ENCODE measurements at places on chromosomes 11 and 22. TPM values are rescaled to one million over a fixed set of nuclear protein-coding genes. Genes with fewer than 3 reads are reported as not detected.
A peak's percentile ranks its signal among the peaks of the same experiment; 100 is the strongest.

PSMC3 gene
- total RNA-seq: 181 TPM

GRCh38 chr11:128341280-128342248 lies 245.8 kb downstream of the ETS1 start:
- H3K4me1 ChIP-seq: no peaks in the 10 kb centered on the region
- no peak overlapping the region for H3K27ac ChIP-seq
- no peak for DNase-seq
- no peak overlapping the region for H3K4me3 ChIP-seq
- no peaks in the 10 kb centered on the region for H3K27me3 ChIP-seq

DNA sequence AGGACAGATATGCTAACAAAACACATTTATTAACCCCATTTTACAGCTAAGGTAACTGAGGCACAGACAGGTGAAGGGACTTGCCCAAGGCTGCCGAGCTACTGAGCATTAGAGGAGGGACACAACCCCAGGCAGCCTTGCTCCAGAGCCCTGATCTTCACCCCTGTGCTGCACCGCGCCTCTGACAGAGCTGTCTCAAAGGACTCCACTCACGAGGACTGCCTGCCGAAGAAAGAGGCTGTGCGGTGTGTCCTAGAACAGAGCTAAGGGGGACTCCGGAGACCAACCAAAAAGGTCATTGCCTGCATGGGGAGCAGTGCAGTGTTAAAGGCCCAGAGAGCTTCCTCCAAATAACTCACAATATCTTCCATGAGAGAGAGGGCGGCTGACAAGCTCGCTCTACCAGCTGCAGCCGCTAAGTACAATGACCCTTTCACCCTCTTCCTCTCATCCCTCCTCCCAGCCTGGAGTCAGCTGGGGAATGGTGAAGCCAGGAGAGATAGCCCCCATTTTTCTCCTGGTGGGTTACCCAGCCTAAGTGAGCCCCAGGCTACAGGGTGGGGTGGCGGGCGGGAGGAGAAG lies 119.2 kb downstream of the DSCAML1 start:
- no peak overlapping the region for H3K4me3 ChIP-seq
- no peaks in the 10 kb centered on the region for H3K4me1 ChIP-seq
- DNase-seq: no peak
- no peak overlapping the region for H3K27ac ChIP-seq
- peaks cover 16% of the 10 kb centered on the region for H3K27me3 ChIP-seq
- no peaks in the 10 kb centered on the region for H3K36me3 ChIP-seq

- no peaks in the 10 kb centered on the region for H3K36me3 ChIP-seq
- no peak overlapping the region for H3K27ac ChIP-seq
- H3K4me3 ChIP-seq: no peak overlapping the region
- no peaks in the 10 kb centered on the region for H3K4me1 ChIP-seq
- H3K27me3 ChIP-seq: no peaks in the 10 kb centered on the region
- DNase-seq: no peak
These were observed 142.0 kb upstream of the FAT3 start for GRCh38 chr11:92082652-92083051.

NXPE2 gene
- not detected for total RNA-seq

DNA sequence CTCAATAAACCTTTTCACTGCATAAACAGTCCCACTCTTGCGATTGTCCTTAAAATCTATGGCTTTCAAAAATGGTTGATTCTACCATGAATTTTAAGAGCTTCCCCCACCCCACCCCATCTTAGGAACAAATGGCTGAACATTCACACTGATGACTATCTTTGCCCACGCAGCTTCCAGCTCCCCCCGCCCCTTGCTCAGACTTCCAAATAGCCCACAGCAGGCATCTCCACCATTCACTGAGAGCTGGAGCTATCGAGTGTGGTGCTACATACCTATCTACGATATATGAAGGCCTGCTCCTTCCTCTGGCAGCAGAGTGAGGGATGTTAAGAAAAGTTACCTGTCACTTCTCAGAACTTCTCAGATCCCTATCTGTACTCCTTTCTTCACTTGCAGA lies 26.7 kb downstream of the EIF3F start:
- DNase-seq: no peak
- H3K27ac ChIP-seq: no peak overlapping the region

YPEL4 gene
- not detected for total RNA-seq

DNA sequence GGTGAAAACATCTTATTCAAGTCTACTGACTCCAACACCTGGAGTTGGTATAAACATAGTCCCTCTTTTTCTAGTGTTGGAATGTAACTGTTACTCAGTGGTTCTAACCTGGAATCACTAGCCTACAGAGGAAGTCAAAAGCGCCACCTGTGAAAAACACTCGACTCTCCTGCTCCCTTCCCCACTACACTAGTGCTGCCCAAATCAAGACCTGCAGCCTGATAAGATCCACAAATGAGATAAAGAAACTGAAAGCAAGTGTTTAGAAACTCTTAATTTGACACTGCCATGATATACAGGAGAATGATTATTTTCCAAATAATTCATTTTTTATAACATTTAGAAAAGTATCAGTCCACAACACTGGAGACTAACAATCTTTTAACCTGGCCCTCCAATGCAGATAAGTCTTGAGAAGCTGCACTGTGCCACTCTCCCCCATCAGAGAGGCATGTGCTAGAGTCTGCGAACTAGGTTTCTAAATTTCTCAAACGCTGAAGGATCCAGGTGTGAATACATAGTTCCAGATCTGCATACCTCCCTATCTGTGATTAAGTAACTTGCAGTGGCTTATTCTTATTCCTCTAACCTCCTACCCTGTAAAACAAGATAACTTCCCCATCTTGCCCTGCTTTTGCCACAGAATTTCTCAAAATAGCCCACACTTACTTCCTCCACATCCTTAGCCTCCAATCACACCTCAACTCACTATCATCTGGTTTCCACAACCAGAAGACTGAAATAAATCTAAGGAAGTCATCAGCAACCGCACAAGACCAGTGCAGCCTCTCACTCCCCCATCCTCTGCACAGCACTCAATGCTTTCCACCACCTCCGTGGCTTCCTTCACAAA lies 88.1 kb downstream of the RRAS2 start:
- H3K36me3 ChIP-seq: no peaks in the 10 kb centered on the region
- H3K4me1 ChIP-seq: no peaks in the 10 kb centered on the region
- no peaks in the 10 kb centered on the region for H3K27me3 ChIP-seq
- no peak overlapping the region for H3K27ac ChIP-seq

DNA sequence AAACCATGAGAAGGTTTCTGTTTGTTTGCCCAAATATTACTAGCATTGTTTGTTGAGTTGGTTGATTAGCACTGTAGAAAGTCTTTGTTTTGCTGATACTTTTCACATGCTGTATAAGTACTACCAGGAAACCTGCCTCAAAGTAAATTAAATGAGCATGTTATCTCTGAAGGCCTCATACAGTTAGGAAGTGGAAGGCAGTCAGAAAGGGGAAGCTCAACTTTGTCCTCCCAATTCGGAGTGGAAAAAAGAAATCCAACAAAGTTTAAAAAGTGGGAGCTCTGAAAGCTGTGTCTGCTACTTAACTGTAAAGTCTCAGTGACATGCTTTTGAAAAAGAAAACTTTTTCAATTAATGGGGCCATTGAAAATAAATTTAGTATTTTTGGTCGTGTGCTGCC lies 188.3 kb upstream of the BLID start:
- H3K4me1 ChIP-seq: no peaks in the 10 kb centered on the region
- no peaks in the 10 kb centered on the region for H3K36me3 ChIP-seq

DDX25 gene
- total RNA-seq: 0.15 TPM

NCF4 gene
- total RNA-seq: not detected

GRCh38 chr11:55707029-55707428 lies 45.0 kb downstream of the OR4C6 start:
- DNase-seq: peak; percentile 24
- no peak overlapping the region for H3K27ac ChIP-seq
- no peaks in the 10 kb centered on the region for H3K4me1 ChIP-seq

KDM4E gene
- not detected for total RNA-seq

SLC43A3 gene
- total RNA-seq: 8.6 TPM

DNA sequence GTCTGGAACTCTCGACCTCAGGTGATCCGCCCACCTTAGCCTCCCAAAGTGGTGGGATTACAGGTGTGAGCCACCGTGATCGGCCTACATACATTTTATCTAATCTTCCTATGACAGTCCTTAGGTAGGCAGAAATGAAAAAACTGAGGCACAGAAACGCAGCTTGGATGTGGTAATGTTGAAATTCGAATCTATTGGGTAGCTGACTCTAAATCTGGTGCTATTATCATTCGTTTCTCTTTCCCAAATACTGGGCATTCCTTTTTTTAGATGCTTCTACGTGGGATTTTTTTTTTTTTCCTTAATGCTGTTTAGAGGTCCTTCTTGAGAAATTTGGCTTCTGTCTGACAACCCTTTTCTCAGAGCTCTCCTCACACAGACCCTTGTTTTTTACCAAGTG lies 41.5 kb downstream of the FCHSD2 start:
- DNase-seq: no peak
- no peak overlapping the region for H3K27ac ChIP-seq
- no peaks in the 10 kb centered on the region for H3K4me1 ChIP-seq
- no peak overlapping the region for H3K4me3 ChIP-seq
- no peaks in the 10 kb centered on the region for H3K27me3 ChIP-seq

DNA sequence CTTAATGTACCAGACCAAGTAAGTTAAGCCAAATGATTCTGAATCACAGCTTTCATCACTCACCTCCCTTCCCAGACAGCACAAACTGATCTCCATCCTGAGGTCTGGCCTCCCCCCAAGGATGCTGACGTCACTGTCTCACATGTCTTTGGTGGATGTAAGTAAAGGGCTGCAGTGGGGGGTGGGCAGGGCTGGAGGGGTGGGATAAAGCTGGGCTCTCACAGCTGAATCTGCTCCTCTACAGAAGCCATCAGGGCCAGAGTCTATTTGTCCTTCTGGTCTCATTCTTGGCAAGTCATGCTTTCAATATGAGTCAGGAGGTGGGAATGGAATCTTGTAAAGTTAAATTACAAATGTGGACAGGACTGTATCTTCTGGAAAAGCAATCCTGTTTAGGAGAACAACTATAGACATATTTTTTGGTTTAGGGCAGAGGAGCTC lies 32.7 kb downstream of the P4HA3 start:
- no peaks in the 10 kb centered on the region for H3K36me3 ChIP-seq
- H3K4me1 ChIP-seq: peaks cover 3% of the 10 kb centered on the region
- H3K27me3 ChIP-seq: no peaks in the 10 kb centered on the region
- no peak overlapping the region for H3K4me3 ChIP-seq
- H3K27ac ChIP-seq: no peak overlapping the region

PANX2 gene
- total RNA-seq: 0.77 TPM

LUZP2 gene
- 0.18 TPM for total RNA-seq

GRCh38 chr11:6354651-6355485 lies 34.6 kb upstream of the CAVIN3 start:
- no peaks in the 10 kb centered on the region for H3K27me3 ChIP-seq
- H3K36me3 ChIP-seq: no peaks in the 10 kb centered on the region
- no peak for DNase-seq
- H3K4me1 ChIP-seq: no peaks in the 10 kb centered on the region
- H3K27ac ChIP-seq: no peak overlapping the region

GRCh38 chr11:1438967-1439330 lies 47.6 kb downstream of the MOB2 start:
- no peaks in the 10 kb centered on the region for H3K36me3 ChIP-seq
- H3K27me3 ChIP-seq: no peaks in the 10 kb centered on the region
- no peak overlapping the region for H3K4me3 ChIP-seq
- no peak for DNase-seq
- H3K27ac ChIP-seq: peak overlapping the region; percentile 8
- H3K4me1 ChIP-seq: peaks cover 42% of the 10 kb centered on the region

NAV2 gene
- 22.7 TPM for total RNA-seq

NRXN2 gene
- 0.15 TPM for total RNA-seq

DNA sequence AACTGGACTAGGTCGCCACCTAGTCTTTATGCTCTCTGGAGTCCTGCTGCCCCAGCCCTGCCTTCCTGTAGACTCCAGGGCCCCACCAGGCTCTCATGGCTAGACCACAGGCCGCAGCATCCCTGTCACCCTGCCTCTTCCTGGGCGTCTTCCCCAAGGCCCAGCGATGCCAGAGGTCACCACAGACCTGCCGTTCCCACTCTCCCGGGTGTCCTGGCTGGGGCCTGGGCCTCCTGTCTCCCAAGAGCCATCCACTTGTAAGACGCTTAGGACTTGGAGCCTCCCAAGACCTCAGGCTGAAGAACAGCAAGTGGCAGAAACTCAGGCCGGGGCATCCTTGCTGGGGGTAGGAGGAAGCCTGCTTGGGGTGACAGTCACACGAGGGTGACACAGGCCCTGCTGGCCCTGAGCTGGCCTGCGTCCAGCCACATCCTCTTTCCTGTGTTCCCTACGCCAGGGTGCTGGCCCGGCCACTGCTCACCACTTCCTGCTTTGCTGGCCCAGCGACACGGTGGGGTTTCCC lies 2.0 kb upstream of the TCIRG1 start:
- H3K36me3 ChIP-seq: peaks cover 3% of the 10 kb centered on the region
- no peak overlapping the region for H3K4me3 ChIP-seq
- peaks cover 29% of the 10 kb centered on the region for H3K4me1 ChIP-seq
- H3K27me3 ChIP-seq: no peaks in the 10 kb centered on the region
- H3K27ac ChIP-seq: peak overlapping the region; percentile 45

DNA sequence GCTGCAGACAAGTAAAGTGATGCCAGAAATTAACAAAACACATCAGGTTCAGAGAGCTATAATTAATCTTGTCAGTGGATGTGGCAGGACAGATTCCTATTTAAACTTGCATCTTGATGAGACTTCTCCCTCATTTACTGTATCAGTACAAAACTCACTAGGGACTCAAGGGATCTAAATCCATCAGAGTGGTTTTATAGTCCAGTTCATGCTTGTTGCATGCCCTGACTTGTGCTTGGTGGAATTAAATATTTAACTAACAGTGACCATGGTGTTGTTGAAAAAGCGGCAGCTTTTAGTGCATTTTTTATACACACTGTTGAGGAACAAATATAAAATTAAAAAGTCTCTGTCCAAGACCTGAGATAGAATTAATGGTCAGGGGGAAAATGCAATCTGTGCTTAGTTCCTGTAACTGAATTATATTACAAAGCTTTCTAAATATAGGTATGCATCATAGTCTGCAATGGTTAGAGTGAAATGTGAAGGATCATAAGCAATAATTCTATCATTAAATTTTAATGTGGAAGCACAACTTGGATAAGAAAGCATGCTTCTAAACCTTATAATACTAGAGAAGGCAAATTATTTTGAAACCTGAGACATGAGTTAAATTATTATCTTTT lies 1475.5 kb upstream of the TENM4 start:
- H3K27ac ChIP-seq: no peak overlapping the region
- no peaks in the 10 kb centered on the region for H3K27me3 ChIP-seq
- H3K36me3 ChIP-seq: no peaks in the 10 kb centered on the region

DNA sequence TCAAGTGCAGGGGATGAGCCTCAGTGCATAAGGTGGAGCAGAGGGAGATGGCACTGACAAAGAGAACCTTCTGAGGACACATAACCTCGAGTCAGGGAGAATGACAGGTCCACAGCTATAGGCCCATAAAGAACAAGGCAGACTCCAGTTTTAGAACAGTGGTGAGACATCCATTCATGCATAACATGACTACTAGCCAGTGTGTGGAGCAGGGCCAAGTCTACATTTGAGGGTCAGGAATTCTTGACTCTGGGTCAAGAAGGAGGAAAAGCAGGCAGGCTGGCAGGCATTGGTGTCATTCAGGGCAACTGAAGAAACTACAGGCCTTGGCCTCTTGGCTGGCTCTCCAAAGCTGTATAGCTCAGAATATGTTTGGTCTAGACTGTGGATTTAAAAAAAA lies 54.9 kb downstream of the MTNR1B start:
- H3K4me1 ChIP-seq: no peaks in the 10 kb centered on the region
- H3K36me3 ChIP-seq: no peaks in the 10 kb centered on the region
- H3K27ac ChIP-seq: no peak overlapping the region
- no peak for DNase-seq
- no peak overlapping the region for H3K4me3 ChIP-seq
